ENCODE measurements at places on chromosomes 6 and 20.

GRCh38 chr6:43989581-43990146 lies 137.6 kb downstream of the MRPL14 start:
- peak; percentile 51 for DNase-seq

DNA sequence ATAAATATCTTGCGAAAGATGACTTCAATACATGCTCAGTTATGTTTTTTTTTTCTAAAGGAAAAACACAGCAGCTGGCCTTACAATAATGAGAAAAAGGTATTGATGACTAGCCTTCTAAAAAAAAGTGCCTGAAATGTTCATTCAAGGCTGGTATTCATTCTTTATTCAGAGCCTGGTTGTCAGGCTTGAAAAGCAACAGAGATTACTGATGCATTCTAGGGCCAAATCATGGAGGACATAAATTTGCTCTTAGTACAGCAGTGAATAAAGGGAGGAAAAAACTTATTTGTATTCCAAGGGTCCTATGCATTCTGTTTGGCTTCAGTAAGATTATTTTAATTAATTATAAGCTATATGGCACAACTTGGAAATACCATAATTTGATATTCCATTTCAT lies 83.5 kb downstream of the WASF1 start:
- DNase-seq = no peak

GRCh38 chr6:21886542-21887151 lies 293.1 kb downstream of the SOX4 start:
- no peak for DNase-seq

GRCh38 chr6:27495386-27496135 lies 22.7 kb upstream of the ZNF184 start:
- peak; percentile 55 for DNase-seq

DNA sequence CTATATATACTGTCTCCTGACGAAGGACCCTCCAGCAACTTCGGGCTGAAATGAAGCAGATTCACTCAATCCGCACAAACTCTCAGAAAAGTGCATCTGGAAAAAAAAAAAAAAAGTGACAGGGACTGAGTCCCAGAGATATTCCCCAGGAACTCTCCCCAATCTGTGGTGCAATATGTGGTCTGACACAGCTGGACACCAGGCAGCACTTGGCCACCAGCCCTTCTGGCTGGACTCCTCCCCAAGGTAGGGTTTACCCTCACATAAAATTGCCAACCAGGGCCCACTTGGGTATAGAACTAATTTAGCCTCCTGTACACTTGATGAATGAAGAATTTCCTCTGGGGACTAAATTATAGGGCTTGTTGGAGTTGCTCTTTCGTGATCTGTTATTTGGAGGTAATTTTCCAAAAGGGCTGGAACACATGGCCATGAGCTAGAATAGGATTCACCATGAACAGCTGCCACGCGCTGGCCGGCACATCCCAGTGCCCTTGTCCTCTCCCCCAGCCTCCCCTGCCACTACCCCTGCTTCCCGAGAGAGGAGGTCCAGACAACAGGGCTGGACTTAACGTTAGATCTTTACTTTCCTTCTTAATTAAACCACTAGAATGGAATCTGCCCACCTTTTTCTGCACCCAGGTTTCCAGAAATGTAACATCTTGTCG lies 379.2 kb downstream of the BMP2 start:
- peak; percentile 48 for DNase-seq

DNA sequence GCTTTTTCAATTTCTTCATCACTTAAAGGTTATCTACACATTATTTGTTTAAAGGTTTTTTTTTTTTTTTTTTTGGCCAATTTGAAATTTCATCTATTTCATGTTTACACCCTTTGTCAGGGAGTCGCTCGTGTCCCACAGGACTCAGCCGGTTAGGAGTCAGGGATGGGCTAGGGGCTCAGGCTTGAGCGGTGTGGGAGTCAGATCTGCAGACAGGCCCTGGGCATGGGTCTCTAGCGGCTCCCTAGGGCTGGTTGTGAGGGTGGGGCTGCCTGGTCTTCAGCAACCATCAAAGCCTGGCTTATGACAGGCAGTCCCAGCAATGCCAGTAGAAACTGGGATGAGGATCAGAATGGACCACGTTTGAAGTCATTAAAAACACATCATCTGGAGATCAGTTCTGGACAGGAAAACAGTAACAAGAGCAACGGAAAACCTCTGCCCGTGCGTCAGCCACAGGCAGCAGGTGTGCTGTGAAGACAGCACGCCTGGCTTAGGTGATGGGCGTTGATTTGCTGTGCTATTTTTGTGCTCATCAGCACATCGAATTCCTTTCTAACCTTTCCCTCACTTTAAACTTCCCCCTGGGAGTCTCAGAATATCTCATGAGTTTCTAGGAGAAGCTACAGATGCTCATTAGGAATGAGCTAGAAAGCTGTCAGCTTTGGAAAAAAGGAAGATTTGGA lies 91.3 kb upstream of the MPC1 start:
- DNase-seq = no peak

DNA sequence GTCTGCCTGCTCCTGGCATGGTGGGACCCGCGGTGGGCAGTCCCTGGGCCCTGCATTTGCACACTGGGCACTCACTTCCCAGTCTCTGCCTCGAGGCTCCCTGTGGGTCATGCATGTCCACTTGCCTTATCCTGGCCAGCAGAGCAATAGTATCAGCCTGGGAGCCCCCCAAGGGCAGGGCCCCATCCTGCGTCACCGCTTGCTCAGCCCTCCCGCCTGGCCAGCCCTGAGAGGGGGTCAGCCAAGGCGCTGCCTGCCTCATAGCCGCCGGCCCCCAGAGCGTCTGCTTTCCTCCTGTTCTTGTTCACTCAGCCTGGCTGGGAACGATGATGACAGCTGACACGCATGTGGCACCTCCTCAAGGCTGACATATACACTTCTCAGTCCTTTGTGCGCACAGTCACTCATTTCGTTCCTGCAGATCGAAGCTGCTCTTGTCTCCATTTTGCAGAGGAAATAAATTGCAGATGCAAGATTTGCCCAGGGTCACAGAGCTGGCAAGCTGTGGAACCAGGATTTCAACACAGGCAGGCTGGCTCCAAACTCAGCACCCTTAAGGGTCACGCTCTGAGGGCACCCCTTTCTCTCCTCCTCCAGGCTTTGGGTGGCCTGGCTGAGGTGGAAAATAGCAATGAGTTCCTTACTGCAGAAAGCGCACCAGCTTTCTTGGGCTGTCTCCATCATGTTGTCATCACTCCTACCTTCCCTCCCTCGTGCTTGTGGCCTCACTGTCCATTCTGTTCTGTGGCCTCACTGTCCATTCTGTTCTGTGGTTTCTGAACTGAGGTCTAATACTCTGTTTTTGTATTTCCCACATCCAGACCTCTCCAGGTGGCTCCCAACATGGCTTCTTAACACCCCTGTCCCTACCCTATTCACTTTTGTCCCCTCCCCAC lies 17.2 kb downstream of the KCNK17 start:
- peak; percentile 72 for DNase-seq

- DNase-seq = no peak
Observed at GRCh38 chr6:115811541-115811940, 249.2 kb downstream of the FRK start.

Measured in left ventricle myocardium superior (tissue), 1 donor.